PC-9 (cell line): ENCODE measurements at places on chromosomes 7 and 10. TPM values are rescaled to one million over a fixed set of nuclear protein-coding genes. Genes with fewer than 3 reads are reported as not detected.

Gene PLXDC2
- total RNA-seq = not detected in 2 replicates

Gene SORCS1
- total RNA-seq = not detected in 2 replicates

GRCh38 chr10:125151553-125152449 is 8.6 kb downstream of the CTBP2 start:
- no peak overlapping the region for H3K27ac ChIP-seq
- peaks cover 2% of the 10 kb centered on the region; the same call in 1 of the 2 replicates for H3K36me3 ChIP-seq
- no peak overlapping the region for H3K4me3 ChIP-seq
- no peak for DNase-seq

GRCh38 chr10:64867501-64867962 is 1346.3 kb downstream of the REEP3 start:
- no peaks in the 10 kb centered on the region for H3K27me3 ChIP-seq
- H3K27ac ChIP-seq = no peak overlapping the region
- no peak overlapping the region for H3K4me3 ChIP-seq
- H3K4me1 ChIP-seq = no peaks in the 10 kb centered on the region

DNA sequence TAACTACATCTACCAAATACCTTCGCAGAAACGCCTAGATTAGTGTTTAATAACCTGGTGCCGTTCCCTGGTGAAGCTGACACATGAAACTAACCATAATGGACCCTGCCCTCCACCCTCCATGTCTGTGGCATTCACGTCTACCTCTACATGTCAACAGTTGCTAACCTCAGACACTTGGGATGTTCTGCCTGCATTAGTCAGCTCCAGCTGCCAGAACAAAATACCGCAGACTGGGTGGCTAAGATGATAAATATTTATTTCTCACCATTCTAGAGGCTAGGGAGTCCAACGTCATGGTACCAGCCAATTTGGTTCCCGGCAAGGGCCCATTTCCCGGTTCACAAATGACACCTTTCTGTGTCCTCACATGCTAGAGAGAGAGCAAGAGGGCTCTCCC is 118.5 kb upstream of the CHST15 start:
- H3K4me1 ChIP-seq = peaks cover 8% of the 10 kb centered on the region
- no peaks in the 10 kb centered on the region for H3K27me3 ChIP-seq
- H3K36me3 ChIP-seq = no peaks in the 10 kb centered on the region
- DNase-seq = no peak
- H3K4me3 ChIP-seq = no peak overlapping the region

GRCh38 chr10:86596266-86596665 is 58.1 kb upstream of the OPN4 start:
- H3K4me3 ChIP-seq = no peak overlapping the region
- H3K36me3 ChIP-seq = no peaks in the 10 kb centered on the region
- DNase-seq = no peak
- no peaks in the 10 kb centered on the region for H3K27me3 ChIP-seq

- DNase-seq = no peak
- H3K27ac ChIP-seq = no peak overlapping the region
- H3K4me3 ChIP-seq = no peak overlapping the region
- H3K4me1 ChIP-seq = no peaks in the 10 kb centered on the region
- no peaks in the 10 kb centered on the region for H3K27me3 ChIP-seq
- H3K36me3 ChIP-seq = no peaks in the 10 kb centered on the region
Measured at GRCh38 chr10:58723966-58724365, 211.3 kb downstream of the BICC1 start.

GRCh38 chr10:98339799-98340198 is 71.8 kb upstream of the LOXL4 start:
- no peaks in the 10 kb centered on the region for H3K36me3 ChIP-seq
- H3K27ac ChIP-seq = no peak overlapping the region
- H3K27me3 ChIP-seq = no peaks in the 10 kb centered on the region
- no peak overlapping the region for H3K4me3 ChIP-seq
- DNase-seq = no peak
